ENCODE measurements at places on chromosomes 5 and 9. TPM values are rescaled to one million over a fixed set of nuclear protein-coding genes. Genes with fewer than 3 reads are reported as not detected.

- peak; percentile 31 for DNase-seq
These were observed 440.1 kb upstream of the ADAMTS16 start for GRCh38 chr5:4700069-4700468.

DNA sequence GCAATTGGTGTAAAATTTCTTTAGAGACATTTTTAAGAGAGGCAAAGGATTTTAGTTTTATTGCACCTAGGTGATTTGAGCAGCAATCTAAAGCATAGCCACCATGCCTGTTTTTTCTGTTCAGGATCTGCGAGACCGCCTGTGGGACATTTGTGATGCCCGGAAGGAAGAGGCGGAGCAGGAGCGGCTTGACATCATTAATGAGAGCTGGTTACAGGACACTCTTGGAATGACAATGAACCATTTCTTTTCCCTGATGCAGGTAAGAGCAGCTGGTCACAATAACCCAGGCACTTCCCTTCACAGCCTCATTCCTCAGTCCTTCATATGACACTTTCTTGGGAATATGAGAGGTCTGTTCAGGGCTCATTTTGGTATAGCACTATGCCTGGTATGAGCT lies 103.2 kb upstream of the IL7R start:
- DNase-seq, result no peak

DNA sequence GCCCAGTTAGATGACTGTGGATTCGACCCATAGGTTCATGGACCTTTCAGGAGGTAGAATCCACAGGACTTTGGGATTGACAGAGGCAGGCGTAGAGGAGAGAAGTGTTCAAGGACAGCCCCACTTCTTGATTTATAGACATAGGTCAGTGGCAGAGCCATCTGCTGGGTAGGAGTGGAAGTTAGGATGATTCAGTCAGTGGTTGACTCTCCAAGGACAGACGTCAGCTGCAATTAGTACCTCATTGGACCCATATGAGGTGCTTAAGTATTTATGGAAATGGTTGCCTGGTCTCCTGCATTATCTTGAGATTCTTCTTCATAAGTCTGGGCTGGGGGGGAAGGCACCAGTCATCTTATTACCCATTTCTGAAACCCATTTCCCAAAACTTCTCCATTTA lies 70.9 kb downstream of the SH3RF2 start:
- DNase-seq, result no peak

GRCh38 chr5:449151-449550 lies 6.2 kb downstream of the EXOC3 start:
- no peak for DNase-seq

GRCh38 chr5:113059232-113060040 lies 82.8 kb downstream of the DCP2 start:
- DNase-seq, result no peak

The SLC36A3 gene
- polyA plus RNA-seq, result not detected

The OXCT1 gene
- 4.6 TPM for polyA plus RNA-seq

The MSX2 gene
- polyA plus RNA-seq, result 2.6 TPM

Measured in A549 (cell line).